CD4-positive, alpha-beta T cell treated with Interleukin-17A for 4 hours (primary cell): ENCODE measurements at places on chromosomes 1 and 21.
A peak's percentile ranks its signal among the peaks of the same experiment; 100 is the strongest.

- DNase-seq, result no peak
These were observed 39.1 kb downstream of the TYW3 start for GRCh38 chr1:74771913-74772515.

- DNase-seq, result no peak
These were observed 299.6 kb upstream of the RUNX1 start for GRCh38 chr21:35348686-35349085.

DNA sequence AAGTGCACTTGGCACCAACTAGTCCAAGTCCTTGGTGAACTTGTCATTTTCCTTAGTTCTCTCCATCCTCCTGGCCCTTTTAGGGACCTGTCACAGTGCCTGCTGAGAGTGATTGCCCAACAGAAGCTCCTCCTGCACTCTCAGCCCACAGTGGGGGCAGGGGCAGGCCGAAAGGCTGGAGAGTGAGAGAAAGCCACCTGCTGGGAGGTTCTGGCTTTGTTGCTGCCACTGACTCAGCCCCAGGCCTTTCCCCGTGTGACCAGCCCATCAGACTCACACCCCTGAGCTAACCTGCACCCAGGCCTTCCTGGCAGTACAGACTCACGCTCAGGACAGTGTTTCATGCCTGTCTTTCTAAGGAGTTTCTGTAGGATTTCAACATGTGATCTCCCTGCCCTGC, 17.1 kb upstream of the PROK1 start:
- DNase-seq, result no peak

- DNase-seq, result peak; percentile 75
These were observed 2.2 kb downstream of the TCEA3 start for GRCh38 chr1:23422241-23422877.

GRCh38 chr1:113890816-113891215, 3.4 kb upstream of the BCL2L15 start:
- DNase-seq, result no peak

DNA sequence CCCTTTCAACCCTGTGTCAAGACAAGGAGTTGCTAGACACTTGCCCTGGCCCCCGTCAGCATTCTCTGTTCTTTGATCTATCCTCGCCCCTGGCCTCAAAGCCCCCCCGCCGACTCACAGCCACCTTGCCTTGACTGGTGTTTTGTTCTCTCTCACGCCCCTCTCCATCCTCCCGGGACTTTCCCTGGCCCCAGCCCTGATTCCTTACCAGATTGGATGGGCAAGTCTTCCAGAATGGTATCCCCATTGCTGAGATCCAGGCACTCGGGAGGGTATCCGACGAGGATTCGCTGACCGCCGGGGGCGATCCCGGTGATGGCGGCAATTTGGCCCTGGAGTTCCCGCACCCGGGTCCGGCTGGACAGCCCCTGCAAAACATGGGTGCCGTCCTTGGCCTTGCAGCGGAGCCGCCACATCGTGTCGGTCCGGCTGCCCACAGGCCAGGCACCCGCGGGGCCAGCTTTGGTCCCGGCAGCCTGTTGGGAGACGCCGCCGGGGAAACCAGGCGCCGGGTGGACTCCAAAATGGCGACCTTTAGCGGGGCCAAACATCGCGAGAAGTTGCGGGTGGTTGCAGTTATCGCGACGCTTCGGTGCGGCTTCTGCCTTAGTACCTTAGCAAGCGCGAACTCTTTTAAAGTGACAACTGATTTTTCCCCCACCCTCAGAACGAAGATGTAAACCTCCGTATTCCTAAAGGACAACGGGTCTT, 373 bp downstream of the YOD1 start:
- DNase-seq, result peak; percentile 91
